ENCODE measurements at places on chromosomes 12 and 14. TPM values are rescaled to one million over a fixed set of nuclear protein-coding genes. Genes with fewer than 3 reads are reported as not detected.
A peak's percentile ranks its signal among the peaks of the same experiment; 100 is the strongest.

- no peak for DNase-seq
- H3K4me3 ChIP-seq: no peak overlapping the region
- no peak overlapping the region for H3K27ac ChIP-seq
- H3K4me1 ChIP-seq: no peaks in the 10 kb centered on the region
- no peaks in the 10 kb centered on the region for H3K36me3 ChIP-seq
Observed at GRCh38 chr14:89615421-89615820, 198.4 kb upstream of the FOXN3 start.

The KLRC3 gene
- total RNA-seq: not detected

The FBRSL1 gene
- 119 TPM for total RNA-seq

DNA sequence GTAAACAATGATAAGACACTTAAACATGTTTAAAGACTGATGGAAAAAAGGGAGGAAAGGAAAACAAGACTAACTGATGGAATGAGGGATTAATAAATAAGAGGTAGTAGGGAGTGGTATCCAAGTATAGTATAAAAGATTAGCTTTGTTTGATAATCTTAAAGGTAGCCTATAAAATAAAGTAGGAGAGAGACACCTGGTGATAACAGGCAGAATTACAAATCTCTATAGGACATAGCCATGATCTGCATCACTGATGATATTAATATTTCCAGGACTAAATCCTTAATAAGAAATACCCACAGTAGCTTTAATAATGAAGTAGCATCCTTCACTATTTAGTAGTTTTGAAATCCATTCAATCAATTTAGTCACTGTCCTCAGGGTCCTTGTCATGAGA lies 30.4 kb downstream of the DLGAP5 start:
- peaks cover 6% of the 10 kb centered on the region for H3K36me3 ChIP-seq
- DNase-seq: no peak
- no peak overlapping the region for H3K27ac ChIP-seq
- H3K4me1 ChIP-seq: peaks cover 5% of the 10 kb centered on the region
- H3K4me3 ChIP-seq: no peak overlapping the region

The ZNF385A gene
- total RNA-seq: 9.1 TPM

DNA sequence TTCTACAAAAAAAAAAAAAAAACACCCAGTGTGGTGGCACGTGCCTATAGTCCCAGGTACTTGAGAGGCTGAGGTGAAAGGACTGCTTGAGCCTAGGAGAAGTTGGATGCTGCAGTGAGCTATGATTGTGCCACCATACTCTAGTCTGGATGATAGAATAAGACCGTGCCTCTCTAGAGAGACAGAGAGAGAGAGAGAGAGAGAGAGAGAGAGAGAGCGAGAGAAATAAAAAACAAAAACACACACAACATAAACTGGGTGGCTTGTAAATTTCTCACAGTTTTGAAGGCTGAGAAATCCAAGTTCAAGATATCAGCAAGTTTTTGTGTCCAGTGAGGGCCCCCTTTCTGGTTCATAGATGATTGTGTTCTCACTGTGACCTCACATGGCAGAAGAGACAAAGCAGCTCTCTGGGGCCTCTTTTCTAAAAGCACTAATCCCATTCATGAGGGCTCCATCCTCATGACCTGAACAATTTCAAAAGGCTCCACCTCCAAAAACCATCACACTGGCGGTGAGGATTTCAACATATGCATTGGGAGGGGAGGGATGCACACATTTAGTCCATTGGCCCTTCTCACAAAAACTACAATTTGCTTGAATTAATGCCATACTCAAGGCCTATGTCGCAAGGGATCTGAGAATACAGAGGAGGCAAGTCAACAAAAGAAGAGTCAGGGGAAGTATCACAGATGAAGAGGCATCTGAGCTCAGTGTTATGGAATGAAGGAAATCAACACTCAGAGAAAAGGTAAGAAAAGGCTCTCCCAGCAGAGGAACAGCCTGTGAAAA lies 94.9 kb downstream of the PPM1H start:
- H3K4me3 ChIP-seq: no peak overlapping the region
- no peaks in the 10 kb centered on the region for H3K36me3 ChIP-seq
- H3K4me1 ChIP-seq: peaks cover 32% of the 10 kb centered on the region
- peak overlapping the region; percentile 16 for H3K27ac ChIP-seq
- no peaks in the 10 kb centered on the region for H3K27me3 ChIP-seq

Data from Calu3 (cell line).